Epithelial cell of alveolus of lung (primary cell): ENCODE measurements at places on chromosomes 2 and 18. TPM values are rescaled to one million over a fixed set of nuclear protein-coding genes. Genes with fewer than 3 reads are reported as not detected.

UPP2 gene
- not detected in 2 replicates for total RNA-seq

NLRC4 gene
- total RNA-seq = not detected in 2 replicates

DRC1 gene
- total RNA-seq = not detected in 2 replicates

LIPG gene
- total RNA-seq = 2.5 and 58.8 TPM in 2 replicates

ZNF236 gene
- total RNA-seq = 4.8 and 19.4 TPM in 2 replicates

ABCB11 gene
- not detected in 2 replicates for total RNA-seq

REG3A gene
- not detected in 2 replicates for total RNA-seq

SULT1C4 gene
- total RNA-seq = 2.1 and 3.1 TPM in 2 replicates

SCYGR4 gene
- total RNA-seq = not detected in 2 replicates

SOX11 gene
- total RNA-seq = 9.6 and 21.8 TPM in 2 replicates

PROKR1 gene
- total RNA-seq = 0.08 and 0.13 TPM in 2 replicates

XIRP2 gene
- total RNA-seq = under 0.01 and 0.65 TPM in 2 replicates

NAT8 gene
- not detected in 2 replicates for total RNA-seq

LMAN1 gene
- total RNA-seq = 184 and 231 TPM in 2 replicates

ANKRD30B gene
- not detected in 2 replicates for total RNA-seq

TMEM169 gene
- 0.16 and 0.65 TPM in 2 replicates for total RNA-seq
